ENCODE measurements at places on chromosomes 4 and X.
A peak's percentile ranks its signal among the peaks of the same experiment; 100 is the strongest.

DNA sequence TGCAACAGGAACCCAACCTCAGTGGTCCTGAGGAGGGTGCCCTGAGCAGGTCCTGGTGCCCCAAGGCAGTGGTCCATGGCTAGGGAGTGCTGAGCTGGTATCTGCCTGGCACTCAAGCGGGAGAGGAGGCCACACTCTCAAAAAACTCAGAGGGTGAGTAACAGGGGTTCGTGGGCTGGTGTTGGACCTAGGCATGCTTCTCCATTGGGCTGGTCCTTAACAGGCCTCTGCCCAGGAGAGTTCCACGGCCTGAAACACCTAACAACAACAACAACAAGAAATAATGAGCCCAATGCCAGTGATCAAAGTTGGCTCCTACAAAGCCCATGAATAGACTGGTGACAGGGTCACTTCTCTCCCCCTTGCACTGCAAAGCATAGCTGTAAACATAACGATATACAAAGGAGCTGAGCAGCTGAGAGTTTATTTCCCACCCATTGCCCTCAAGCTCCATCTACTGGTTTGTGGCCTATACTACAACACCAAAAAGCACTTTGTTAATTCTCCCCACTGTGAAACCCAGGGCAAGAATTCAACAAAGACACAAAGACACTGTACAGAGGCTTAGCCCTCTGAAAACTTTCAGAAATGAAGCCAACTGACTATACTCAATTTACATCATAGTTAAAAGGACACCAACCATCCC lies 736.1 kb upstream of the ADGRL3 start:
- no peak for DNase-seq

GRCh38 chr4:77012726-77013125 lies 63.1 kb downstream of the CCNI start:
- no peak for DNase-seq

- DNase-seq: no peak
Observed at GRCh38 chrX:96907516-96908272, 24.0 kb downstream of the RPA4 start.

- DNase-seq: no peak
Observed at GRCh38 chr4:77465271-77465670, 140.3 kb upstream of the CXCL13 start.

DNA sequence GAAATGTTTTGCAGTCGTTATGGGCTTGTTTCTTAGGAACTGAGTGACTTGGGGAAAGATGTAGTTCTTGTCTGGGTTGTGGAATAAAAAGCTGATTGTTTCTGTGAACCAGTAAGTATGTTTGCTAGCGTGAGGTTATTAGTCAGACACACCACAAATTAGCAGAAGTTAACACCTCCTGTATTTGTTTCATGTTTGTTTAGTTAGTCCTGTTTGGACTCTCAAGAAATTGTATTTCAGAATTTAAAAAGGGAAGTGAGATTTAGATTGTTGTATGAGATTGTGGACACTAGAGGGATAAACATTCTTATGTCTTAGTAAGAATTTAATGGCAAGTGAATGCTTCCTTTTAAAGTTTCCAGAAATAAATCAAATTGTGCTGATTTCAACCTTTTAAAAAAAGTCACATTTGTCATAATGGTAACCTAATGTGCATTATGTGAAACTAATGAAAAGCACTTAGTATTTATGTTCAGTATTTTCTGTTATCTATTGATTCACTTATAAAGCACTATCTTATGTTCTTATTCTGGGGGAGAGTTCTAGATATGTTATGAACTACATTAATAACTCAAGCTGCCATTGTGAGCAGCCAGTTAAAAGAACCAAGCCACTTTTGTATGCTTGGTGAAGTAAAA lies 25.6 kb downstream of the ATP10D start:
- no peak for DNase-seq

GRCh38 chrX:48897157-48897624 lies 377 bp downstream of the TIMM17B start:
- DNase-seq: peak; percentile 82

DNA sequence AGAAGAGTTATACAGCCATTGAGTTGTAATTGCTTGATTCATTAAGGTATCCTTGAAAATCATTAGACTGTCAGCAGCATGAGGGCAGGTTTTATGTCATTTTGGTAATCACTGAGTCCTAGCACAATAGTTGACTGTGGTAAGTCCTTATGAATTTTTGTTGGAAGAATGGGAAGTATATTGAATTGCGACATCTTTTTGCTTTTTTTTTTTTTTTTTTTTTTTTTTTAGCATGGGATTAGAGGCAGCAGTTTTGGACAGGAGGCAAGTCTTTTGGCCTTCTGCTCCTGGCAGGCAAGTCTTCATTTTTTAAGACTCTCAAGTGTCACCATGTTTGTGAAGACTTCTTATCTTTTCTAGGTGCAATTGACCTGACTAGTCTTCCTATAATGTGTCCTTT lies 29.7 kb downstream of the PRRG1 start:
- no peak for DNase-seq

DNA sequence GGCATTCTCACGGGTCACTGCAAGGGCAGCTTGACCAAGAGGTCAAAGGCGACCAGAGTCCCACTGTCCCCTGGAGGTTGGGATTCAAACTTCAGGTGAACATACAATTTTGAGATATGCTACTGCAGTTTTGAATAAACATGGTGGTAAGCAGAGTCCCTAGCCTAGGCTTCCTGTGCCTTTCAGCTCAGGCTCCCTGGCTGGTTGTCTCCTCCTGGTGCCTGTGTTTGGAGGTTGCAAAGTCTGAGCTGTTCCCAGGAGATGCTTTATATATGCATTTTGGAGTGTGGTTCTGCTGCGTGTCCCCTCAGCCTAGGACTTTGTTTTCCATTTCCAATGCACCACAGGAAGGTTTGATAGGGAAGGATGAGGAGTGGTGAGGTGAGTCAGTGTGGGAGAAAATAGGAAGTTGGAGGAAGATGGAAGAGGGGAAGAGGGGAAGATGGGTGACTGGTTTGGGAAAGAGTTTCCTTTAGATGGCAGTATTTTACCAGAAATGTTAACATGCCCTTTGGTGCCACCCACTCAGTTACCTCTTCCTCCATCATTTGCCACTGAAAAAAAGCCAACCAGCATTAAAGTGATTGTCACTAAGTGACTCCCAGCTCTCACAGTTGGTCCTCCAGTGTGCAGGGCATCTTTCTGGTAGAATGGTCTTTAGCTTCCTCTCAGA lies 211.7 kb upstream of the AGTR2 start:
- no peak for DNase-seq

- DNase-seq: no peak
Observed at GRCh38 chr4:95472534-95472933, 76.2 kb downstream of the UNC5C start.

DNA sequence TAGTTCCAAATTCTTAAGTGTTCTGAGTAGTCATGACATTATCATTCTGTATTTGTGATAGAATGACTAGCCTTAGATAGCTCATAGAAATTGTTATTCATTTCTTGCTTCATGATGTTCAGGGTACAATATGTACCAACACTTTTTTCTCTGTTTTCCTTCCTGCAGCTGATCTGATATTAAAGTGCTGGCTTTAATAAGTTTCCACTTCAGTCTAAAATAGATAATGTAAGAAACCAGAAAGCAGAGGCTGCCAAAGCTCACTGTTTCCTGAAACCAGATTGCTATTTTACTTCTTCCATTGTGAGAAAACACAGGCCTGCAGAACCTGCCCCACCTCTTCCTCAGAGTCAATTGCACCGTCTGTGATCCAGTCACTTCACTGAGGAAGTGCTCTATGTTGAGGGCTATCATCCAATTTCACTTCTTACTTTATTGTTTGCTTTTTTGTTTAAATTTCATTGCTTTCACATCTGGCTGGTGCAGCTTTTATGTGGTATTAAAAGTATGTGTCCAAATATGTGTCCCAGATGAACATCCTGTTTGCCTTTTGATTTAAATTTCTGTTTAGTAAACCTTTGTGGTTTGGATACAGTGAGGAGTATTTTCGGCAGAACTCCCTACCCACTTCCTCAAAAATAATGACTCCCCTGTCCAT lies 652.1 kb downstream of the ANKRD50 start:
- DNase-seq: peak; percentile 64

- no peak for DNase-seq
Observed at GRCh38 chrX:133321451-133321850, 93.8 kb downstream of the GPC4 start.

DNA sequence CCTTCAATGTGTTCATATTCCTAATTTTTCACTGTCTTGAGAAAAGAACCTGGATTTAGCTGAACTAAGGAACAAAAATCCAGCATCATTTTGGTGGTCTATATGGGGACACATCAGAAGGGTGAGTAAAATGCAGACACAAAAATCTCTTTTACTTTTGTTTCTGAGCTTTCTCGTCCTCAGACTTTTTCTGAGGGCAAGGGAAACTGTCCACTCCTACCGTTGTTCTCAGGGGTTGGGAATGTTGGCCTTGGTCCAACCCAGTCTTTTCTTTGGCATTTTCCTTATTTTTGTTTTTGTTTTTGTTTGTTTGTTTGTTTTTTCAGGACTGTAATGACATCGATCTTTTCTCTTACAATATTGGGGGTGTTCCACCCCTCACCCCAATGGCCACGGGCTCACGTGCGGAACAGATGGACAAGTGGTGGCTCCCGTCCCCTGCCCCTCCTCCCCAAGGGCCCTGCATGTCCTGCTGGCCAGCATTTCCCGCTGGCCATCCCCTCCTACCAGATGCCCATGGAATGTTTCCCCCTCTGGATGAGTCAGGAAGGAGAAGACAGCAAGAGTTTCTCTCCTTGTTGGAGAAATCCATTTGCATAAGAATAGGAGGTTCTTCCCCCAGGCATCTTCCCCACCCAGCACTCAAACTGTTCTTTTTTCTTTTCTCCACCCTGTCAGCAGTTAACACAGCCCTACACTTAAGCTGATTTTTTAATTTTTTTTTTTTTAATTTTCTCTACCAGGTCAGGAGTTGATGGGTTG lies 305.4 kb upstream of the NDST4 start:
- DNase-seq: no peak

GRCh38 chr4:1563241-1563640 lies 120.9 kb downstream of the FAM53A start:
- DNase-seq: no peak

DNA sequence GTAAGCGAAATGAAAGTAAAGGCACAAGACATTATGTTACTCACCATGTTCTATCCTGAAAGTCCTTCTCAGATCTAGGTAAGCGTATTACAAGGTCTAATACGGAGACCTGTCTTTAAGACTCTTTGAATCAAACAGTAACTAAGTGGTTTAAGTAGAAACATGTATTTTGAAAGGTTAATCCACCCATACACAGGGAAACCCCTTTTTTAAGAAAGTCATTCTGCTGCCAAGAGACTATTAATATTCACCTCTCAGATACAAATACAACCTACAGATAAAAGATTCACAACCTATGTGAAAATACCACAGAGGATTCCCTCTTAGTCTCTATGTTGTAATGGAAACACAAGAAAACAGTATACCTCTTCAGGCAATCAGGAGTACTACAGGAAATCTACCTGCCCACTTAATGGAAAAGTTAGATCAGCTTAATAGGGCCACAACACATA lies 63.2 kb upstream of the TNIP3 start:
- no peak for DNase-seq

- no peak for DNase-seq
Observed at GRCh38 chr4:83701041-83701440, 165.1 kb downstream of the GPAT3 start.

- no peak for DNase-seq
Observed at GRCh38 chr4:181938631-181939030, 304.6 kb upstream of the TENM3 start.

DNA sequence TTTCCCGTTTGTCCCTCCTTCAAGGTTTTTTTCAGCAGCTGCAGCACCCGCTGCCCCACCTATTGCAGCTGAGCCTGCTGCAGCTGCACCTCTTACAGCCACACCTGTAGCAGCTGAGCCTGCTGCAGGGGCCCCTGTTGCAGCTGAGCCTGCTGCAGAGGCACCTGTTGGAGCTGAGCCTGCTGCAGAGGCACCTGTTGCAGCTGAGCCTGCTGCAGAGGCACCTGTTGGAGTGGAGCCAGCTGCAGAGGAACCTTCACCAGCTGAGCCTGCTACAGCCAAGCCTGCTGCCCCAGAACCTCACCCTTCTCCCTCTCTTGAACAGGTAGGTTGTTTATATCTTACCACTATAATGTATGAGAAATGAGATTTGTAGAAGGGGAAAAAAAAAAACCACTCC lies 4.5 kb downstream of the PRR27 start:
- DNase-seq: no peak

GRCh38 chrX:68985135-68985755 lies 156.4 kb downstream of the EFNB1 start:
- no peak for DNase-seq

GRCh38 chr4:10173754-10174749 lies 57.5 kb upstream of the WDR1 start:
- no peak for DNase-seq

DNA sequence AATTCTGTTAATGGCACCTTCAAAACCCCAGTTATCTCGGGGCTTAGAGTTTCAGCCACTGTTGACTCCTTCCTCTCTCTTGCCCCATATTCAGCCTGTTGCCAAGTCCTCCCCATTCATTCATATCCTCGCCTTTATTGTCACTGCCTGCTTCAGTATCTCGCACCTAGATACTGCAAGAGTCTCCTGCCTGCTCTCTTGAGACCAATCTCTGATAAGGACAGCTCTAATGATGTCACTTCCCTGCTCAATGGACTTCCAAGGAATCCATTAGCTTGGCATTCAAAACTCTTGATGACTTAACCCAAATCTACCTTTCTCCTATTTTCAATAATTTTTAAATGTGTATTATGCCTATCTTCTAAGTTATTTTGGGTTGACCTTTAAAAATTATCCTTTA lies 1.1 kb upstream of the UBE2A start:
- DNase-seq: no peak

- DNase-seq: peak; percentile 36
Observed at GRCh38 chrX:110665223-110666002, 130.2 kb downstream of the CHRDL1 start.

GRCh38 chr4:183993676-183994075 lies 88.6 kb downstream of the STOX2 start:
- no peak for DNase-seq

- DNase-seq: no peak
Observed at GRCh38 chr4:126136922-126137781, 822.4 kb downstream of the FAT4 start.

DNA sequence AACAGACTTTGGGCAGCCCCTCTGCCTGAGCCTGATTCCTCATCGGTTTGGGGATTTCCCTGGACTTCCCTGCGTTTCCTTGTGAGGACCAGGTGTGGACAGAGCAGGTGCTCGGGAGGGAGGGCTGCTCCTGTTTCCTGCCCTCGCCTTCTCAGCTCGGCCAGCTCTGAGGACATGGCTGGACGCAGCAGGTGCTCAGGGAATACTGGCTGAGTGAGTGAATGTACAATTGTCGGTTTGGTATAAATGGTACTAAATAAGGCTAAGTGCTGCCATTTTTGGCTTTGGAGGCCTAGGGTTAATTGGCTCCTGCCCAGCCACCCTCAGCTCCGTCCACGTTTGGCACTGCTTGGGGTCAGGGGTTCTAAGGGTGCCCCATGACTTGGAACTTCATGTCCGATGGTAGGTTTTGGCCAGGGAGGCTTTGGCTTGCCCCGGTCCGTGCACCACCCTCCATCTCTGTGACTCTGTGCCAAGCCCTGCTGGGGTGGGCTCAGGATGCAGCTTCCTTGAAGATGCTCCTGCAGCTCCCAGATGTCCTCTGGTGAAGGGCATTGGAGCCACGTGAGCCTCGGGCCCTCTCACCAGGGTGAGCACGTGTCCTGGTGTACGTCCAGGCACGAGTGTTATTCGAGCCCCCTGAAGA lies 45.0 kb upstream of the NKX1-1 start:
- DNase-seq: no peak
